ENCODE measurements at places on chromosomes 2 and 18. TPM values are rescaled to one million over a fixed set of nuclear protein-coding genes. Genes with fewer than 3 reads are reported as not detected.

Gene FNDC4
- 10.6 TPM for total RNA-seq

Gene SERPINB5
- total RNA-seq = 130 TPM

Gene ACKR3
- 27.3 TPM for total RNA-seq

Gene PROKR1
- 0.10 TPM for total RNA-seq

GRCh38 chr18:76374330-76375281 lies 120.4 kb downstream of the ZNF516 start:
- DNase-seq = no peak

GRCh38 chr18:55243857-55244256 lies 284.6 kb upstream of the CCDC68 start:
- DNase-seq = peak; percentile 89

GRCh38 chr2:234422273-234422732 lies 74.6 kb downstream of the ARL4C start:
- peak; percentile 21 for DNase-seq

DNA sequence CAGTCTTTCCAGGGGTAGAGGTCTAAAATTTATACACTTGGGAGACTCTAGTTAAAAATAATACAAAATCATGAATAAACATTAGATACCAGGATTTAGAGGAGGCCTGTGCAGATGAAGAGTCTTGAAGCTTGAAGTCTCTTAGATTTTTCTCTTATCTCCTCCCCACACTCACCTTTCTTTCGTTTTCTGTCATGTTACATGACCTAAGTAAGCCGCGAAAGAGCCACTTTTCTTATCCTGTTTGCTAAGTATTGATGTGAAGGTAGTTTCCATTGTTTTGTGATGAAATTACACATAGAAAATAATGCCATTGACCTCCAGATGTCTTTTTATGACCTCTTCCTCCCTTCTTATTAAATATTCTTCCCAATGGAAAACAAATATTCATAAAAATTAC lies 367.8 kb downstream of the LRRTM1 start:
- no peak for DNase-seq

- DNase-seq = no peak
Measured at GRCh38 chr2:84946204-84947009, 24.6 kb upstream of the KCMF1 start.

- no peak for DNase-seq
Measured at GRCh38 chr2:25378731-25379490, 37.2 kb upstream of the DNMT3A start.

DNA sequence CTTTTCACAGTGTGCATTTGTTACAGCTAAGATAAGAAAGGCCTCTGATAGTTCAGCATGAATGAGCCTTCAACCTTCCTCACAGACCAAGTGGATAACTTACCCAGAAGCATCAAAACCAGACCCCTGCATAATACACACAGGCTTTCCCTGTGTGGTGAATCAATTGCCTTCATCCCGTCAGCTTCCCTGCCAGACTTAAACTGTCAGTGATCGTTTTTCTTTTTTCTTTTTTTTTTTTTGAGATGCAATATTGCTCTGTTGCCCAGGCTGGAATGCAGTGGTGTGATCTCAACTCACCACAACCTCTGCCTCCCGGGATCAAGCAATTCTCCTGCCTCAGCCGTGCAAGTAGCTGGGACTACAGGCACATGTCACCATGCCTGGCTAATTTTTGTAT lies 20.5 kb upstream of the SLC35F5 start:
- DNase-seq = no peak

DNA sequence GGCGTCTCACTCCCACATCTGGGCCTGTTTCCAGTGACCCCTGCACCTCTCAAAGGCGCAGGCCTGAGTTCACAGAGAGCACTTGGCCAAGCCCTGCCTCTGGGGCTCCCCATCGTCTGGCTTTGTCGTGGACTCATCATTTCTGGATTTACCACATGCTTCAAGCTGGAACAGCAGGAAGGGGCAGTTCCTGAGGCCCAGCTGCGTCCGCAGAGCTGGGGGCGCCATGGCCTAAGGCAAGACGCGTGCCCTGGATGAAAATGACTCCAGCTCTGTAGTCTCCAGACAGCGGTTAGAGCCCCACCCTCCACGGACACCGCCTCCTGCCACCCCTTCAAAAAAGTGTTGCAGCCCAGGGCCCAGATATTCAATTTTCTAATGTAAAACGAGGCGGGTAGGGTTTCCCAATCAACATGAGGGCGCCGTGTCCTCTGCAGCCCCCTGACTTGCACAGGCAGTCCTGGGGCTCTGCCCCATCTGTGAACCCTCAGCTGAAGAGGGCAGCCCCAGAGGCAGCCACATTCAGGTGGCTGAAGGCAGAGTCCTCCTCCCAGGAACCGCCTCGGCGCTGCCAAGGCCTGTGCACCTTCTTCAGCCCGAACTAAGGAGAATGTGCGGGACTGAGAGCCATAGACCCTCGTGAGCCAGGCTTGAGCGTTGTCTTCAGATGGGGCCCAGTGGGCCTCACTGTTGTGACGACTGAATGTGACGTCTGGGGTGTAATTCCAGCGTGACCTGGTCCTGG lies 85.5 kb downstream of the NFATC1 start:
- no peak for DNase-seq

- DNase-seq = no peak
Measured at GRCh38 chr2:145739681-145740080, 1219.8 kb upstream of the ZEB2 start.

DNA sequence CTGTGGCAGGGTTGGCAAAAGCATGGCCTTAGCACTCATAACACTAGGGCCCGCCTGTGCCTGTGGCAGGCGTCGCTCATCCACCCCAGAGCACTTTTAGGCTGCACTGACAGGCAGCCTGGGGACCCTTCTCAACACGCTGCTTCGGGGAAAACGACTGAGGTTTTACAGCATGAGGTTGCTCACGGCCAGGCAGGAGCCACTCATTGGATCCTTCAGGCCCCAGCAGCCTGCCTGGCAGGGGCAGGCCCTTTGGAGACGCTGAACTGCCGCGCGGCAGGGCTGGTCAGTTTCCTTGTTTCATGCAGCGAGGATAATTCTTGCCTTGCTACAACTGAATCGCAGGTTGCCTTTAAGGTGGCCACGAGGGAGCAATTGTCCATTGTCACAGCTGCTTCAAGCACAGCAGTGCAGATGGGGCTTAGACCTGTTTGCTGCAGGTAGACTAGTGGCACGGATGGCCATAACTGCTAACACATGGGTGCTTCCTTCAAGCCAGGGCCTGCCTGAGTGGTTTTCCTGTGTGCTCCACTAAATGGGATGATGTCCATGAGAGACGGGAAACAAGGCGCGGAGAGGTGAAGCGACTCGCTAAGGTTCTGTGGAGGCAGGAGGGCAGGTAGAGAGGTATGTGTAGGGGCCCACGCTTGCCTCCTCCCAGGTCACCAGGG lies 49.9 kb upstream of the HS6ST1 start:
- DNase-seq = no peak

- no peak for DNase-seq
Measured at GRCh38 chr18:55457028-55457427, 131.0 kb downstream of the TCF4 start.

DNA sequence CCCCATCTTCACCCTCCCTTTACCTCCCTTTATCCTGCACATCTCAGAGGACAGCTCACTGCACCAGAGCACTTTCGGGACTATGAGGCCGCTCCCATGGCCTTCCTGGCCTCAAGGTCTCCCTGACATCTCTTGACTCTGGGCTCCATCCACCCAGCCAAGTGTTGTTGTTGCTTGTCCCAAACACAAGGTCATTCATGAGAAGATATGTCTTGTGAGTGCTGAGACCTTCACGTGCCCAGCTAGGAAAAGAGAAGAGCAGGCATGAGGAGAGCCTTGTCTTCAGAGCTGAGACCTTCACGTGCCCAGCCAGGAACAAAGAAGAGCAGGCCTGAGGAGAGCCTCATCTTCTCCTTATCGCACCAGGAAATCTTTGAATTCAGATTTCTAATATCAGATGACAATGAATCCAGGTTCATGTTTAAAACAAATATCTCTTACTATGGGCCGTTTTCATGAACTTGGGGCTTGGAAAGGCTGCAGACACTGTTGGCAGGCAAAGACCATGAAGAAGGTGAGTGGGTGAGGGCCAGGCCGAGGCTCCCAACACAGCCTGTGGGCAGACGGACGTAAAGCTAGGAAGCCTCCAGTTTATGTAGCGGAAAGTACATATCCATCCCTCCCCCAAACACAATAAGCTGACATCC lies 256.1 kb downstream of the NDUFA10 start:
- DNase-seq = no peak

- no peak for DNase-seq
Measured at GRCh38 chr2:120590841-120591240, 144.8 kb upstream of the GLI2 start.

GRCh38 chr2:39989888-39990287 lies 210.8 kb upstream of the THUMPD2 start:
- DNase-seq = no peak

- no peak for DNase-seq
Measured at GRCh38 chr18:5451150-5451549, 92.6 kb downstream of the EPB41L3 start.

GRCh38 chr2:86350751-86351150 lies 13.3 kb upstream of the REEP1 start:
- no peak for DNase-seq

DNA sequence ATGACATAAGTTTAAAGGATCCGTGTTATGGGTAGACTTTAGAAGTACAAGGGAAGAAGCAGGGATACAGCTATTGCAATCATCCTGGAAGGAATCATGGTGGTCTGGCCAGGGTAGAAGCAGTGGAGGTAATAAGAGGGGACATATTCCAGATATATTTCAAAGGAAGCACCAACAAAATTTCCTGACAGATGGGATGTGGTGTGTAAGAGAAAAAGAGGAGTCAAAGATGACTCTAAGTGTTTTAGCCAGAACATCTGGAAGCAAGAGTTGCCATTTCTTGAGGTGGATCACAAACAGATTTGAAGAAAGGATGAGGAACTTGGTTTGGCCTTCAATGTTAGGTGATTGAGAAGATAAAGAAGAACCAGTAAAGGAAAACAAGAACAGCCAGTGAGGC lies 133.1 kb upstream of the CTAGE1 start:
- no peak for DNase-seq

GRCh38 chr18:51229328-51229727 lies 31.8 kb upstream of the MEX3C start:
- no peak for DNase-seq

GRCh38 chr2:104734937-104735586 lies 118.9 kb upstream of the POU3F3 start:
- no peak for DNase-seq
